ENCODE measurements at places on chromosomes 12 and 14. TPM values are rescaled to one million over a fixed set of nuclear protein-coding genes. Genes with fewer than 3 reads are reported as not detected.

GRCh38 chr14:34931206-34931605, 51.6 kb upstream of the SRP54 start:
- no peaks in the 10 kb centered on the region for H3K4me1 ChIP-seq
- no peaks in the 10 kb centered on the region for H3K36me3 ChIP-seq
- no peak for DNase-seq
- H3K27me3 ChIP-seq: no peaks in the 10 kb centered on the region

- H3K27me3 ChIP-seq: no peaks in the 10 kb centered on the region
- DNase-seq: no peak
- no peak overlapping the region for H3K4me3 ChIP-seq
- H3K27ac ChIP-seq: no peak overlapping the region
- no peaks in the 10 kb centered on the region for H3K36me3 ChIP-seq
- H3K4me1 ChIP-seq: no peaks in the 10 kb centered on the region
Measured at GRCh38 chr14:25756876-25757275, 706.9 kb upstream of the STXBP6 start.

DNA sequence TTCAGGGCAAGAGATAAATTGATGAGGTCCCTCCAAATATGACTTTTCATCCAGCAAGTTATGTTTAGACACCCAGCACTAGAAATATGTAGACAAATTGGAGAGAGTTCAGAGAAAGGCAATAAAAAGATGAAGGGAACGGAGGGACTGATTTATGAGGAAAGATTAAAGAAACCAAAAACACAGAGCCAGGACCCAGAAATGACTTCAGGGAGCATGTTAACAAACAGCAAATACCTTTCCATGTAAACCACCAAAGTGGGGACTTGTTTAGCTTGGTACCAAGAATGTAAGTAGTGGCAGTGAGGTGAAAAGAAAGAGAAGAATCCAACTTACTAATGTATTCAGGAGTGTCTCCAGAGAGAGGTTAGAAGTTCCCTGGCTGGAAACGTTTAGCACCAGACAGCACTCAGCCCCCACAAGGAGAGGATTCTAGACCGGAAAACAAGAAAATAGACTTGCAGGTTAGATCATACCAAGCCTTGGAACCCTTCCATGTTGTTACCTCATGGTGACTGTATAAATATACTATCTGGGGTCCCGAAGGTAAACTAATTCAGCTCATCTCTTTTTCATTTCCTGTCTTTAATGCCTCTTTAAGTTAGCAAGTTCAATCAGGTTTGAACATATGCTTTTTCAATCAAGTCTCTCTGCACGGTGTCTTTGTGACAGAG, 79.2 kb downstream of the TBC1D30 start:
- H3K36me3 ChIP-seq: no peaks in the 10 kb centered on the region
- H3K4me3 ChIP-seq: no peak overlapping the region
- no peaks in the 10 kb centered on the region for H3K4me1 ChIP-seq
- H3K27me3 ChIP-seq: no peaks in the 10 kb centered on the region

DNA sequence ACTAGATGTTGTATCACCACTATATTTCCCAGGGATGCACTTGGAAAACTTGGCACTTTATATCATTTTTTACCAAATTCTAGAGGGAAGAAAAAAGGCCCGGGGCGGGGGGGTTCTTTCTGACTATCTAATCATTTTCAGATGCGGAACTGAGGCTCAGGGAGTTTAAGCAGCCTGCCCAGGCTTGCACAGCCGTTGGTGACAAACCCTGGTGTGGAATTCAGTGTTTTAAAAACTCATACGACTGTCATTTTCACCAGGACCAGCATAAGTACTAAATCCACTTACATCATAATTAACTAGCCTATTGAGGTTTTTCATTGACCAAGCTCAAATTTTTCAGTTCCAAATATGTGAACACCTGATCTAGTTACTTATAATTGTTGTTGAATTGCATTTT, 181.0 kb downstream of the IPO8 start:
- H3K4me3 ChIP-seq: no peak overlapping the region
- no peaks in the 10 kb centered on the region for H3K4me1 ChIP-seq
- no peaks in the 10 kb centered on the region for H3K27me3 ChIP-seq
- H3K27ac ChIP-seq: no peak overlapping the region
- no peak for DNase-seq

DNA sequence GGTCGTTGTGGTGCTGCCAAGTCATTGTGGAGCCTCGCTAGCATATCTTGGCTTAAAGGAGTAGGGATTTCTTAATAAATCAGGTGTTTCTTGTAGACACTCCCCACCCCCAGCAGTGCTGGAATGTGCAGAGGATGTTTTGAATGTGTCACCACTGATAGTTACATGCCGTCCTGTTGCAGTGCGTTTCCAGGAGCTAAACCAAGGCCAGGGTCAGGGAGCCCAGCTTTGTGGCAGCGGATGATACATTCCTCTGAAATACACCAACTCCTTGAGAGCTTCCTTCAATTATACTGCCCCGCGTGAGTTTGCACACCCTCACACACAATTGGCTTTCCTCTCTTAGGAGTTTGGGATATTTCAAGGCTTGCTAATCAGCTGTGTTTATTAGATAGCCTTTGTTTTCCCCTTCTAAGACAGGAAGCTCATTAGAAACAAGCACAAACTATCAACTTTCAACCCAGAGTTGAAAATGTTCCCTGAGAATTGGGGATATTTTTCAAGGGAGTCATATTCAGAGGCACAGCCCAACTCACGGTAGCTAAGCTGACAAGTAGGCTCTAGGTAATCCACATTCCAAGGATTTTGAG, 154.9 kb downstream of the C12orf75 start:
- no peak overlapping the region for H3K27ac ChIP-seq
- no peaks in the 10 kb centered on the region for H3K4me1 ChIP-seq
- H3K4me3 ChIP-seq: no peak overlapping the region
- no peaks in the 10 kb centered on the region for H3K36me3 ChIP-seq

DNA sequence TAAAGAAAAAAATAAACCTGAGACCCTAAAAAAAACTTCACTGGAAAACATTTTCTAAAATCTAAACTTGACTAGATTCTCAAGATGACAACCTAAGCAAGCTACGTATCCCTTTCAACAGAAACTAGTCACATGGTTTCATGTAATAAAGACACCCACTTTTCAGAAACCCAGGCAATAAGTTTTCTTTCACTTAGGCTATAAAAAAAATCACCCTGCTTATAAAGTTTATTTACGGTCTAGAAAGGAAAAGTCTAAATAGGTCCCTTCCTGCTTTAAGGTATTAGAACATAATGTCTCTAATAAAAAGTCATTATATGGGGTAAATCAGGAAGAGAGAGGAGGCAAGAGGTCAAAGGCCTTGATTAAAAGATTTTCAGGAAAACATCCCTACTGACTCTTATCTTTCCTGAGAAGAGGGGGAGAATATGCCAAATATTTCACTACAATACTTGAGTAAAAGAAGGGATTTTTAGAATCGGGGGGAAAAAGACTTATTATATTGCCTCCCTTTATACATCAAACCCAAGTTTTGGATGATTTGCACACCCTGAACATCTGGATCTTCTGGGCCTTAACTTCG, 9.5 kb downstream of the CLIP1 start:
- peaks cover 3% of the 10 kb centered on the region for H3K4me1 ChIP-seq
- no peaks in the 10 kb centered on the region for H3K27me3 ChIP-seq
- no peak overlapping the region for H3K4me3 ChIP-seq
- H3K36me3 ChIP-seq: no peaks in the 10 kb centered on the region
- peak overlapping the region; percentile 36 for H3K27ac ChIP-seq

DNA sequence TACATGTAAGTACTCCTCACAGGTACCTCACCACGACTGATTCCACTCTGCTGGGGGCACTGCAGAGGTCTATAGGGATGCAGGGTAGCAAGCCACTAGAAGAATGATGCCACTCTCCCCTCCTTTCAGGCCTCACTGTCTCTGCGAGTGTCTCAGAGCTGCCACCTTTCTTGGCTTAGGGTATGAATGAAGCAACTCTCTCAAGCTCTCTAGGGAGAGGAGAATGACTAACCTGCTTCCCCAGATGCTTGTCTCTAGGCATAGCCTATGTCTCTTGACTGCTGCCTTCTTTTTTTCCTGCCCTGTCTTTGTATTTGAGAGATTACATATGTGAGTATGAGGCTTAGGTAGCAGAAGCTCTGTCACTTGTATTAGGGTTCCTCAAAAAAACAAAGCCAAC, 566.5 kb upstream of the ATP2B1 start:
- H3K27me3 ChIP-seq: no peaks in the 10 kb centered on the region
- H3K27ac ChIP-seq: no peak overlapping the region
- H3K4me3 ChIP-seq: no peak overlapping the region

The POLE2 gene
- total RNA-seq: 10.7 TPM

GRCh38 chr14:65462411-65462810, 49.9 kb downstream of the FUT8 start:
- no peak overlapping the region for H3K4me3 ChIP-seq
- H3K36me3 ChIP-seq: no peaks in the 10 kb centered on the region
- H3K27me3 ChIP-seq: no peaks in the 10 kb centered on the region
- no peak overlapping the region for H3K27ac ChIP-seq

The RNF212B gene
- not detected for total RNA-seq

DNA sequence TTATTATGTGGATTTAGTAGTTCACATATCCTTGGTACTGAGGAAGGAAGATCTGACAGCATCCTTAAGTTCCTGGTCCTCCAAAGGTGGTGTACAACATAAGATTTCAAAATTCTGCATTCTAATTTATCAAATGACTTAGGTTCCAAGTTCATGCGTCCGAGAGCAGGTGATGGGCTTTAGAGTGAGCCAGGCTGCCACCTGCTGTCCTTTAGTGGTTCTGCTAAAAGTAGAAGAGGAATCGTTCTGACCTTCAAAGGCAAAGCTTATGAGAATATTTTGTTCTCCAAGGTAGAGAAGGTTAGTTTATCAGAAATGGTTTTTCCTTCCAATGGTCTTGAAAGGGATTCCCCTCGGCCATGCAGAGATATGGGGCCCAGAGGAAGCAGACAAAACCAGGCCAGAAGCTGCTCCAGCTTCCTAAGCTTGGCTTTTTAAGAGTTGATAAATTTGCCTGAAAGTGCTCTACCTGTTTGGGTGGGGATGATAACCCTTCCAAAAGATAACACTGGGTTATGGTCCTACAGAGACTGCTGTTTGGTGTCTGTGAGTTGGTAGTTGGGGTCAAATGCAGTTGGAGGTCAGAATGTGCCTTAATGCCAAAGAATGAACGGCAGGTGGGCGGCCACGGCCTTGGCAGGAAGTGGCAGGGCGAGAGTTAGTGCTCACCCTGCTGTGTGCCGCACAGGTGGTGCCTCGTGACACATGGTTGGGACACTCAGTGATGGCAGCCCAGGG, 29.1 kb upstream of the LRTM2 start:
- no peaks in the 10 kb centered on the region for H3K27me3 ChIP-seq
- no peaks in the 10 kb centered on the region for H3K36me3 ChIP-seq
- H3K4me1 ChIP-seq: peaks cover 9% of the 10 kb centered on the region
- no peak overlapping the region for H3K4me3 ChIP-seq

DNA sequence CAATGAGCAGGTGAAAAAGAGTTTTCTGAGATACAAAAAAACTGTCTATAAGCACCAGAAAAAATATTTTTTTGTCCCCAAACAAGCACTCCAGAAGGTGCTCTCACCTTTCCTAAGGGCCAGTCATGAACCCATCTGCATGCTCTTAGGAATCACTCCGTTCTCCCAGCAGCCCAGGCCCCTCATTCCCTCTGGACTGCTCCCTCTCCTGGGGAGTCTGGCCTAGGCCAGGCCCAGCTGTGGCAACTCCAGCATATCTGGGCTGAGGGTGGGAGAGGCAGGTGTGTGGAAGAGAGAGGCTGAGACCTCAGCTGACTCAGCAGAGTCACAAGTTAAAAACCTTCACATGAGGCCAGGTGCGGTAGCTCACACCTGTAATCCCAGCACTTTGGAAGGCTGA, 54.6 kb downstream of the TRAFD1 start:
- no peaks in the 10 kb centered on the region for H3K4me1 ChIP-seq
- H3K27ac ChIP-seq: no peak overlapping the region
- no peaks in the 10 kb centered on the region for H3K27me3 ChIP-seq
- DNase-seq: peak; percentile 31
- no peak overlapping the region for H3K4me3 ChIP-seq
